ENCODE measurements at places on chromosomes 13 and 19.

GRCh38 chr19:33339016-33339984 is 34.2 kb upstream of the CEBPG start:
- DNase-seq: no peak

- no peak for DNase-seq
Observed at GRCh38 chr13:38830442-38831045, 143.7 kb downstream of the FREM2 start.

DNA sequence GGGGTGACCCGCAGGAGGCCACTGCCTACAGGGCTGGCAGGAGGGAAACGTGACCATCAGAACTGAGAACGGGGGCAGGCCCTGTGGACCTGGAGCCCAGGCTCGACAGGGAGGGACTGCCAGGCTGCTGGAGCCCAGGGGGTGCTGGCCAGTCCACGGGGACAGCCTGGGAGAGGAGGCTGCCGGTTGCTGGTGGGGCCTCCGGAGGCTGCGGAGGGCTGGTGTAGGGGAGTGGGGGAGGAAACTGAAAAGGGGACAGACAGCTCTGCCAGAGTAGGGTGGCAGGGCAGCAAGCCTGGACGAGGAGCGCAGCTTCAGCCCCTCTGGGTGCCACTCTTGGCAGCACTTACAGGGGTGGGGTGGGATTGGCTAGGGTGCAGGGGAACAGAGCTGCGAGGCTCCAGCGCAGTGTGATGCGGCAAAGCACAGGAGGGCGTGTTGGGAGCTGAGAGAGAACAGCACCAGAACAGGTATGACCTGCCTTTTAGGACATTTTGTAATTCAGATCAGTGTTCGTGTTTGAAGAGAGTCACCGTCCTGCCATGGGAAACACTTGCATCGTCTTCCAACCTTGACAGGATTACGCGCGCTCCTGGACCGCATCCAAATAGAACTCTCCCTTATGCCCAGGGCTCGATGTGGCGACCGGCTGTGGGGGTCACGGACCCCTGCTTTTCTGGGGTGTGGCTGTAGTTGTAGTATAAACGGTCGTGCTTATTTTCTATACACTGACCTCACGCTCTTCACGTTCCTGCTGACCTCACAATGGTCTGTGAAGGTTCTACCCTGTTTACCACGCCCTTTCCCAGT is 19.9 kb upstream of the ARHGEF7 start:
- no peak for DNase-seq

DNA sequence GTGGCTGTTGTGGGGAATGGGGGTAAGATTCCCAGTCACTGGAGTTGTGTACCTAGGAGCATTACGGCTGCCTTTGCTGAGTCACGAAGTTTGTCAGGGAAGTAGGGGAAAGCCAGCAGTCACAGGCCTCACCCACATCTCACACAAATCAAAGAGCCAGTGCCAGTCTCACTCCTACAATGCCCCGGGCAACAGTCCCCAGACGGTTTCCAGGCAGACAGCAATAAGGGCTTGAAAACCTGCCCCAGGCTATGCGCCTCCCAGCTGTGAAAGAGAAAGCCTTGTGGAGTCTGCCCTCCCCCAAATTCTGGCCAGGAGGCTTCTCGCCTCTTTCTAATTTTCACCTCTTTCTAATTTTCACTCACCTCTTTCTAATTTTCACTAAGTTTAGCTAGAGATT is 142.3 kb upstream of the EDNRB start:
- DNase-seq: no peak

GRCh38 chr19:10898633-10899032 is 27.3 kb downstream of the CARM1 start:
- DNase-seq: no peak

DNA sequence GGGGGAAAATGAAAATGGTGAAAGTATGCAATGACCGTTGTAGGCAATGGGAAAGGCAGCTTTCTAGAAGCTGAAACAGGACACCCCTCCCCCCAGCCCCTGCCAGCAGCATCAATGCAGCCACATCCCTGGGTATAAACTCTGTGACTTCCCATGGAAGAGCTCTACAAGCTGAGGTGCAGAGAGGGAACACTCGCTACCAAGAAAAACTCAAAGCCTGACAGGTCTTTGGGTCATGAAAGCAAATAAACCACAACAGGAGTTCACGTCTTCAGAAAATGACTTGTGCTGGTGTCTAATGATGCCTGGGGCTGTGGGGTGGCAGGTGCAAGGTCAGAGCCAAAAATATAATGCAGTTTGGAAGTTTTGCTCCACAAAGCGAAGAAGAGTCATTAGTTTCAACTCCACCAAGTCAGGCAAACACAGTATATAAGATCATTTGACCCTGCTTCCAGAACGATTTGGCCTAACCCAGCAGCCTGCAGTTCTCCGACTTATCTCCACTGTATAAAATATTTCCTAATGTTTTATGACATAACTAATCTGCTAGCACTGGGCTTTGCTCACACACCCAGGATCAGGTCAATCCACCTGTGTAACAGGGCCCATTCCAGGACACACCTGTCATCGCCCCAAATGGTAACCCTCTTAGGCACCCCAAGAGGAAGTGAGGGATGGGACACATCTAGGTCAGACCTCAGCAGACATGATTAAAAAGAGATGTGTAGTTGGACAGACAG is 102.1 kb downstream of the IRS2 start:
- DNase-seq: no peak

DNA sequence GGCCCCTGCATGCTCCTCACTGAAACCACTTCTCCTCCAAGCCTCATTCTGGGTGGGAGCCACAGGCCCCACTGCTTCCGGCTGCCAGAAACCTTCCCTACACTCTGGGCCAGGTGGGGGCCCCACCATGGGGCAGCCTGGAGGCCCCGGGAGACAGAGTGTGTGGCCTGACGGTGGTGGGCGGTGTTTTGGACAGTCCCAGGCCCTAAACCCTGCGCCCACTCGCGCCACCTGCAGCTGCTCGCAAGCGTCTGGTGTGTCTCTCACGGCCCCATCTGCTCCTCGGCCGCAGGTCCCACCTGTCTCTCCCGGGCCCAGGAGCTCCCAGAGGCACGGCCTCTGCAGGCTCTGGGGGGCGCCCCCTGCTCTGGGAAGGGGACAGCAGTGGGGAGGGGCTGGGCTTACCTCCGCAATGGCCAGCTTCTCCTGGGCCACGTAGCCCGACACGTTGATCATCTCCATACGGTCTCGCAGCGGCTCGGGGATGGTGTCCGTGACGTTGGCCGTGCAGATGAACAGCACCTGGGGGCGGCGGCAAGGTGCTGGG is 5.6 kb downstream of the RPL36 start:
- no peak for DNase-seq

DNA sequence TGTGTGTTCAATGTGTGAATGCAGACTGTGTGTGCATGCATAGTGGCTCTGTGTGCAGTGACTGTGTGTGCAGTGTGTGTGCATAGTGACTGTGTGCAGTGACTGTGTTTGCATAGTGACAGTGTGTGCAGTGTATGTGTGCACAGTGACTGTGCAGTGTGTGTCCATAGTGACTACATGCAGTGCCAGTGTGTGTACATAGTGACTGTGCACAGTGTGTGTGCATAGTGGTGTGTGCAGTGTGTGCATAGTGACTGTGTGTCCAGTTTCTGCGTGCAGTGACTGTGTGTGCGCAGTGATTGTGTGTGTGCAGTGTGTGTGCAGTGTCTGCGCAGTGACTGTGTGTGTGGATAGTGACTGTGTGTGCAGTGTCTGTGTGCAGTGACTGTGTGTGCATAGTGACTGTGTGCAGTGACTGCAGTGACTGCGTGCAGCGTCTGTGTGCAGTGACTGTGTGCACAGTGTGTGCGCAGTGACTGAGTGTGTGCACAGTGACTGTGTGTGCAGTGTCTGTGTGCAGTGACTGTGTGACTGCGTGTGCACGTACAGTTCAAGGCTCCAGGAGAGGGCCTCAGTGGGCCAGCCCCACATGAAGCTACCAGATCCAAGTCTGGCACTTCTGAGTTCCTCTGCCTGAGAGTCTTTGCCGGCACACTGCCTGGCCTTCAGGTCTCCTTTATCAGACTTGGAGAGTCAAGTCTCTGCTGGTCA is 90.3 kb downstream of the IER2 start:
- DNase-seq: no peak

DNA sequence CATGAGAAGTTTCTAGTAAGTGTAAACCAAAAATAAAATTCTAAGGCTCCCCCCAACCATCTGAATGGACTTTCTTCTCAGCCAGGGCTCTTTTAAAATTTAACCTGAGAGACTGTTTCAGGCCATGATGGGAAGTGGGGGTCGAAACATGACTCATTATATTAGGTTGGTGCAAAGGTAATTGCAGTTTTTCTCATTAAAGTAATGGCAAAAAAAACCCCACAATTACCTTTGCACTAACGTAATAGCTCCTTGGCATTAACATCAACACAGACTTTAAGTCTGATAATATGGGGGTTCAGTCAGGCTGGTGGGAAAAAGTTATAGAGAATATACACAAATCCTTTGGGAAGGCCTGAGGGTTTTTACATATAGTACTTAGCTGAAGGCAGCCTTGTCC is 9.4 kb upstream of the SPART start:
- DNase-seq: no peak

Data from HL-60 (cell line).